ENCODE measurements at places on chromosomes 6 and 20. TPM values are rescaled to one million over a fixed set of nuclear protein-coding genes. Genes with fewer than 3 reads are reported as not detected.

GRCh38 chr6:45171380-45171779 lies 156.8 kb upstream of the RUNX2 start:
- no peaks in the 10 kb centered on the region for H3K4me1 ChIP-seq
- H3K27me3 ChIP-seq: no peaks in the 10 kb centered on the region
- DNase-seq: no peak
- H3K27ac ChIP-seq: no peak overlapping the region
- no peaks in the 10 kb centered on the region for H3K36me3 ChIP-seq

DNA sequence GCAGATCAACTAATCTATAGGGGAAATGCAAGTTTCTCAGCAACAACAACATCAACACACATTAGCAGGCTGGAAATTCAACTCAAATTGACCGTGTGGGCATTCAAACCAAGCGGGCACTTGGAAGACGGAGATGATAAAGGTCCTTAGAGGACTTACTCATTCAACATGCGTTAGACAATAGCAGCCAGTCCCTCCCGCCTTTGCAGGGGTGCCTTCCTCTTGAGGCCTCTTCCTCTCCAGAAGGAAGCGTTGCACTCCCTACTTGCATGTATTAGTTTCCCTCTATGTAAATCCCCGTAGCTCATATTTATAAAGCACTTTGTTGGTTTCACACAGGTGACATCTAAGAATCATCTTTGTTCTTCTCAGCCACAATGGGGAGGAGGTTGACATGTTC lies 300.8 kb upstream of the STXBP5 start:
- H3K4me3 ChIP-seq: no peak overlapping the region
- H3K27ac ChIP-seq: no peak overlapping the region
- peaks cover 4% of the 10 kb centered on the region for H3K4me1 ChIP-seq
- DNase-seq: no peak
- no peaks in the 10 kb centered on the region for H3K27me3 ChIP-seq

GRCh38 chr6:1311400-1312202 lies at the start of gene FOXQ1:
TSS of gene FOXQ1 (plus strand) at chr6:1312098. CDS start at chr6:1312705, 607 bp downstream.
- H3K36me3 ChIP-seq: no peaks in the 10 kb centered on the region
- H3K4me3 ChIP-seq: peak within 1 kb of the TSS; percentile 89
- H3K27ac ChIP-seq: peak within 1 kb of the TSS; percentile 6
- no peaks in the 10 kb centered on the region for H3K27me3 ChIP-seq

DNA sequence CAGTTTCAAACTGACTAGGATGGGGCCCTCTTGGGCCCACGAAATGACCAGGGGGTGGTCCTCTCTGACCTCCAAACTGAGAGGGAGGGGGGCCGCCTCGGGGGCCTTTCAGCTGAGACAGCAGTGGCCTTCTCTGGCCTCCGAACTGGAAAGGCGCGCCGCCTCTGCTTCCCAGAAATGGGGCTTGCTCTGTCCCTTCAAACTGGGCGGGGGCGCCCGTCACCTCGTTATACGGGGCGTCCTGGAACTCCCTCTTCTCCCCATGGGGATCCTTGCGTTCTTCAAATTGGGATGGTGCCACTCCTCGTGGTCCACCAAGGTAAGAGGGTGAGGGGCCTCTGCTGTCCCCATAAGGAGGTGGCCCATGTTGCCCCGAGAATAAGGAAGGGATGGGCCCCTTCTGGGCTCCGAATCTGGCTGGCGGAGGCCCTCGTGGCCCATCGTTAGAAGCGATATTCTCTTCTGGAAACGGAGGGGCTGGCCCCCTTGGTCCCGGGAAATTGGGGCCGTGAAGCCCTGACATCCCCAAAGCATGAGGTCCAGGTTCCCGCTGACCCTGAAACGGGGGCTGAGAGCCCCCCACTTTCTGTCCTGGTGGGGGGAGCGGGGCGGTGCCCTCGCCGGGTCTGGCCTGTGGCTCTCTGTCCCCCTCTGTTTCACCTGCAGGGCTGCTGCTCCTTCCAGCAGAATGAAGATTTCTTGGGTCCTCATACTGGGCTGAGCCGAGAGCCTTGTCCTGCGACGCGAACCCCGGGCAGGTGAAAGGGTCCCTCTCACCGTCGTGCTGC lies 18.7 kb upstream of the TCFL5 start:
- H3K4me1 ChIP-seq: peaks cover 16% of the 10 kb centered on the region
- peaks cover 7% of the 10 kb centered on the region for H3K36me3 ChIP-seq
- DNase-seq: no peak
- H3K27ac ChIP-seq: no peak overlapping the region

- peaks cover 4% of the 10 kb centered on the region for H3K27me3 ChIP-seq
- H3K4me3 ChIP-seq: no peak within 1 kb of the TSS
- H3K27ac ChIP-seq: no peak within 1 kb of the TSS
- no peak for DNase-seq
- no peaks in the 10 kb centered on the region for H3K36me3 ChIP-seq
Measured at GRCh38 chr20:45579184-45579583, at the start of gene WFDC8. TSS of gene WFDC8 (minus strand) at chr20:45579284. CDS start at chr20:45579247, 37 bp downstream.

DNA sequence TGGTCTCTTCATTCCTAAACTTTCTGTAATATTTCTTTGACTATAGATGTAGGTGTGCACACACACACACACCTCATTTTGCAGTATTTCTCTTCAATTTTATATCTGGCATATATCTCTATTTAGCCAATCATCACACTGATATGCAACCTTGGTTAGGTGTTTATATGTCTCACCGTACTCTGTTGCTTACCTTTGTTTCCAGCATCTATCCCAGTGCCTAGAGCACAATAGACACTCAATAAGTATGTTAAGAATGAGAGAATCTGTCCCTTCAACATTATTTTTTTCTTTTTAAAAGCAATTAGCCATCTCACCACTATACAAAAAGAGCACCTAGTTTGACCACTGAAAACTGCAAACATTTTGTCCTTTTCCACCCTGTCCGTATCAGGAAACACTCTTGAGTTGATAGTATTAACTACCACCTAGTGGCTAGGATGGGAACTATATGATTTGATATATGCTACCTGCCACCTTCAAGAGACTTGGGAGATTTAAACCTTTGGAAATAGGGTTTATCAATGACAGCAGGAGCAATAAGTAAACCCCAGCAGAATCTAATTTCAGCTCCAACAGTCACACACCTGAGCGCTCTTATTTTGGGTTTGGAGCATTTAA lies 48.7 kb upstream of the RSPO3 start:
- no peaks in the 10 kb centered on the region for H3K4me1 ChIP-seq
- no peak overlapping the region for H3K27ac ChIP-seq
- H3K4me3 ChIP-seq: no peak overlapping the region
- no peaks in the 10 kb centered on the region for H3K36me3 ChIP-seq
- DNase-seq: peak; percentile 40
- H3K27me3 ChIP-seq: no peaks in the 10 kb centered on the region

DNA sequence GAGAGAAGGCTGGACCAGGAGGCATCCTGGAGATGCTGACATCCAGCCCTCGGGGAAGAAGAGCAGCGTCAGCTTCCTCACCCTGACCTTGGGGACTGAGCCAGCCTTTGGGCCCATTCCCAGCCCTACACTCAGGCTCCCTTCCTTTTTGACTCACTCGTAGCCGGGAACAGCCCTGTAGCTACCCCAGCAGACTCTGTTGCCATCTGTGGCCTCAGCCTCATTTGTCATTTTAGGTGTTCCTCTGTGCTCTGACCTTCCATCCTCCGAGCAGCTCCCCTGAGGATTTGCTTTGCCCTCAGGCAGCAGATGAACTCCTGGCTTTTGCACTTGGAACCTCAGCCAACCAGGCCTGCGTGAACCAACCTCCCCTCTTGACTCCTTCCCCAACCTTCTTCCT lies 67.5 kb downstream of the ELOVL2 start:
- no peak overlapping the region for H3K27ac ChIP-seq
- H3K4me1 ChIP-seq: no peaks in the 10 kb centered on the region
- no peaks in the 10 kb centered on the region for H3K36me3 ChIP-seq

DNA sequence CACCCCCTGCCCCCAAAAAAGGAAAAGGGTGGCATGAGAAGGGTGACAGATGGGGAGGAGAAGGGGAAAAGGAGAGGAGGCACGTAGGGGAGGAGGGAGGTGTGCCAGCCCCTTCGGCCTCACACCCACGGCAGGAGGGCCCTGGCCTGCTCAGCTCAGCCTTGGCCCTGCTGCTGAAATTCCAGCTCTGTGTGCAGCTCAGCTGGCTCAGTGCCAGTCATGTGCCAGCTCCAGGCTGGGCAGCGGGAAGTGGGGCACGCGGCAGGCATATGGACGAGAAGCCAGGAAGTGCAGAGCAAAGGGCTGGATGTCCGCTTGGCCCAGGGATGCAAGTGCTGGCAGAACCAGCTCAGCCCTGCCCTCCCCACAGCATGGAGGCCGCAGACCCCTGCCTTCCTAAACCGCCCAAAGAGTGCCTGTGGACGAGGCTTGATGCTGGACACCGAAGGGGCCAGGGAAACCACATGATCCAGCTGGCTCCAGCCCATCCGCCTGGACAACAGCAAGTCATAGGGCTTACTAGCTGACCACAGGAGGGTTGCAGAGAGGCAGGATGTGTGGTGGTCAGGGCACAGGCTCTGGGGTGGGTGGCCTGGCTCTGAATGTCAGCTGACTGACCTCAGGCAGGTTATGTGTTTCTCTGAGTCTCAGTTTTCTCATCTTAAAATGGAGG lies 60.2 kb downstream of the NOL4L start:
- peaks cover 5% of the 10 kb centered on the region for H3K27me3 ChIP-seq
- H3K4me1 ChIP-seq: no peaks in the 10 kb centered on the region
- H3K4me3 ChIP-seq: no peak overlapping the region
- no peak overlapping the region for H3K27ac ChIP-seq
- no peak for DNase-seq

DNA sequence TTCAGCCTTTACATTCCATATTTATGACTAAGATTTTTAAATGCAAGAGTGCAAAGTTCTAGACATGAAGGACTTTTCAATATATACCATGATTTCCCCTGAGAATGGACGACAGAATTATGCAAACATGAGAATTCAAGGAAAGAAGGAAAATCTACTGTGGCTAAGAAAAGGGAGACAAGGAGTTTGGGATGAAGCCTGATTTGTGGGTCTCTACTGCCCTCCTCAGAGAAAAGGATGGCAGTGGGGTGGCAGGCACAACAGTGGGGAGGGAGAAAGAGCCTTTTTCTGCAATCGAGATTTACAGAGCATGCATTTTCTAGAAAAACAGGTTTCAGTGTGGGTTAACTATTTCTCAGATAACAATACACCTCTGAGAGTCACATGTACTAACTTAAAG lies 466.9 kb upstream of the NRSN1 start:
- H3K27me3 ChIP-seq: no peaks in the 10 kb centered on the region
- H3K36me3 ChIP-seq: no peaks in the 10 kb centered on the region
- no peak overlapping the region for H3K27ac ChIP-seq
- H3K4me1 ChIP-seq: no peaks in the 10 kb centered on the region
- no peak overlapping the region for H3K4me3 ChIP-seq
- DNase-seq: peak; percentile 12

DNA sequence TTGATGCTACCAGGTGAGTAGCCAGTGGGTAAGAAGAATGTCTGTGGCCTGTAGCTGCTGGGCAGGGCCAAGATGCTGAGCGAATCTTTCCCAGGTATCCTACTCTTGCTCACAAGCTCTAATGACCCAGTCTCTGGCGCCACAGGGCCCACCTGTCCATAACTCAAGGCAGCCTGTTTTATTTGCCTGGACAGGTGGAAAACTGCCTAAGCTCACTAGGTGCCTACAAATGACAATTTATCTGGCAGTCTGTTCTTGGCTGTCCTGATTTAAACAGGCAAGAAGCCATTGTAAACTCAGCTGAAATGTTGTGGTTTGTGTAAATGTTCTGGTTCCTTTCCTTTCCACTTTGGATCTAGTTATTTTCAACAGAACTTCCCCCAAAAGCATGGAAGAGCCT lies 113.3 kb downstream of the TCP11 start:
- H3K27ac ChIP-seq: no peak overlapping the region
- H3K36me3 ChIP-seq: no peaks in the 10 kb centered on the region
- H3K27me3 ChIP-seq: no peaks in the 10 kb centered on the region
- H3K4me3 ChIP-seq: no peak overlapping the region

DNA sequence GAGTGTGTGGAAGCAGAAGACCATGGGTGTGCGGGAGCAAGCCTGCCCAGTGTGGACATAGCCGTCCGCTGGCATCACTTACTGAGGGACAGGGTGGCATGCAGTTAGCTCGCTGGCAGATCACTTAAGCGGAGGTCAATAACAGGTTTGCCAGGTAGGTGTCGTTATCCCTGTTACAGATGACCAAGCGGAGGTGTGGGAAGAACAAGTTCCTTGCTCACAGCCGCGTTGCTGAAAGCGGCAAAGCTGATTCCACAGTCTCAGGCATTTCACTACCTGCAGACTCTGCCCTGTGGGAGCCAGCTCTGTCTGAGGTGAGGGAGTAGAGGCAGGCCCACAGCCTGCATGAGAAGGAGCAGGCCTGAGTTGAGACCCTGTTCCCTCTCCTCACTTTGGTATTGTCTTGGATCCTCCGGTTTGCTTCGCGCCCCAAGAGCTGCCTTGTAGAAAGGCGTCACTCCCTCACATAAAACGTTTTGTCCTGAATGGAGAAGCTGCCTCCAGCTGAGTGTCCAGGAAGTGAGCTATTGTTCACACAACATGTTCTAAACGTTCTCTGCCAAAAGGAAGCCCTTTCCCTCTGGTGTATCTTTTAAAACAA lies 96.9 kb downstream of the TCP11 start:
- H3K4me1 ChIP-seq: peaks cover 19% of the 10 kb centered on the region
- no peaks in the 10 kb centered on the region for H3K27me3 ChIP-seq
- no peak overlapping the region for H3K27ac ChIP-seq
- no peak for DNase-seq

DNA sequence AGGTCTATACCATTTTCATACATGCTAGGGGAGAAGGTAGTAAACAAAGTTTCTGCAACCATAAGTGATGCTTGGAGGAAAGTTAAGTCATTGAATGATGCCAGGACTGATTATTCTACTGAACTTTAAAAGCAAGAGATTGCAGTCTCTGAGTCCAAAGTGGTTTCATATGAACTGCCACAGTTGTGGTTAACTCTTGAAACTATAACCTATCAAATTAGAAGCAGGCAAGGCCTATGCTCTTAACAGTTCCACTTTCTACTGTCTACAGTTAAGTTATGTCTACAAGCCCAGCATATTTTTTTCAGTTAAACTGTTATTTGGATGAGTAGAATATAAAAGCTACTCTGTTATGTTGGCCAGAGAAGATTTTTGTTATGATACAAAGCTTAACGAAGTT lies 326.5 kb upstream of the RUNX2 start:
- no peaks in the 10 kb centered on the region for H3K4me1 ChIP-seq
- H3K4me3 ChIP-seq: no peak overlapping the region
- H3K27me3 ChIP-seq: no peaks in the 10 kb centered on the region

MYL9 gene
- 25.4 TPM for total RNA-seq

PSORS1C1 gene
- 0.66 TPM for total RNA-seq

MUCL3 gene
- total RNA-seq: not detected

Data from fibroblast of lung (primary cell).